Stimulated activated CD4-positive, alpha-beta T cell treated with anti-CD3 and anti-CD28 coated beads, TNF-alpha, amount 100 ng/mL, for 4 hours (primary cell): ENCODE measurements at places on chromosomes 16 and 17.

- no peak for DNase-seq
Measured at GRCh38 chr16:81673432-81673831, 105.7 kb upstream of the PLCG2 start.

- DNase-seq = no peak
Measured at GRCh38 chr17:1551741-1552140, 10.9 kb downstream of the PITPNA start.

GRCh38 chr16:8937803-8938202, 25.9 kb downstream of the USP7 start:
- DNase-seq = no peak

GRCh38 chr17:68248199-68248825, 469 bp downstream of the AMZ2 start:
- DNase-seq = no peak

DNA sequence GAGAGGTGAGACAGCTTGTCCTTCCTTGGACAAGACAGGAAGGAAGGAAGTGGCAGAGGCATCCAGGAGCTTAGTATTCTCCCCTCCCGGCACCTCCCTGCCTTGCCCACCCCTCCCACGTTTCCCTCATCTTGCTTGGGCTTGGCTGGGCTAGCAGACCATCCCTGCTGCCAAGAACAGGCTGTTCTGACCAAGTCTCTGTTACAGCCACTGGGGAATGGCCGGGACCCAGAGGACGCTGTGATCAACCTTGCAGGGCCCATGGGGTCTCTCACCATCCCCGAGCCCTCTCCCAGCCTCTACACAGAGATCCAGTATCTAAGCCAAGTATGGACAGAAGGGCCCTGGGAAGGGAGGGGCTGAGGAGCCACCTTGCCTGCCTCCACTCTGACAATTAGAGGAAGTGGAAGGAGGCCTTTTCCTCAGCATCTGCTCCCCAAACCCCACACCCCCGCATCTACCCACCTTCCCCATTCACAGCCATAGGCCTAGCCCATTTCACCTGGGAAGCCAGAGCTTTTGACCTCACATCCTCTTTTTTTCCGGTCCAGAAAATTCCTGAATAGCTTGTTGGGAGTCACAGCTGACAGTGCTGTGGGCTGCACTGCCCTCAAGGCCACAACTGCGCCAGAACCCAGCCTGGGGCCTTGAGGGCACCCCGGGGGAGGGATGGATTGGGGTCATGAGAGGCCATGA, 14.1 kb downstream of the CD300LG start:
- no peak for DNase-seq

GRCh38 chr16:29820271-29820701, at the start of gene MVP:
TSS of gene MVP (plus strand) at chr16:29820462. CDS start at chr16:29830550, 10,088 bp downstream.
- no peak for DNase-seq

DNA sequence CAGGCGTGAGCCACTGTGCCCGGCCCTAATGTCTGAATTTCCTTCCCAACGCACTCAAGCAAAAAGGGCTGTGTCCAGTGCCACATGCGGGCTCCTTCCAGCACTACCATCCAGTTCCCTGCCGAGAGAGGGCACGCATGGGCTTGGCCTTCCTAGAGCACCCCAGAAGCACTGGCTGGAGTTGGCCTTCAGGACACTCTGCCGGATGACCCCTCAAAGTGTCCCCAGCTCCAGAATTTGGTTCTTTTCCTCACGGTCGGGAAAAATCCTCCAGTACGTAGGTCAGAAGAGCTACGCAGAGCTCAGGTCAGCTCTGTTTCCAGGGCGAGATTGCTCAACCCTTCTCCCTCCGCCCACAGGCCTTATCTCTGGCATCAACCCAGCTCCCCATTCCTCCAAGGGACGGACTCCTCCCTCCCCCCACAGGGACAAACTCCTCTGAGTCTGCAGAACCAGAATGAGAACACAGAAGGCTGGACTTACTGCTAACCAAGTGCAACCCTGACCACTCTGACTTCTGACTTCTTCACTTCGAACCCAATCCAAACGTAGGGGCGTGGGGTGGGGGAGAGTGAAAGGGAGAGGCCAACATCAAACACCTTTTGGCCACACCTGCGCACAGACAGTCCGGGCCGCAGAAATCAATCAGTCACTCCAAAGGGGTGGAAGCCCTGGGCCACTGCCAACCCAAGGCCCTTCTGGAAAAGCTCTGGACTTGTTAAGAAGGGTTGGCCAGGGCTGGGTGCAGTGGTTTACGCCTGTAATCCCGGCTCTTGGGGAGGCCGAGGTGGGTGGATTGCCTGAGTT, 3.6 kb downstream of the CDC42EP4 start:
- no peak for DNase-seq

- no peak for DNase-seq
Measured at GRCh38 chr17:4136373-4136772, 6.5 kb downstream of the ZZEF1 start.

- peak; percentile 14 for DNase-seq
Measured at GRCh38 chr16:56513972-56514371, 5.9 kb downstream of the BBS2 start.

DNA sequence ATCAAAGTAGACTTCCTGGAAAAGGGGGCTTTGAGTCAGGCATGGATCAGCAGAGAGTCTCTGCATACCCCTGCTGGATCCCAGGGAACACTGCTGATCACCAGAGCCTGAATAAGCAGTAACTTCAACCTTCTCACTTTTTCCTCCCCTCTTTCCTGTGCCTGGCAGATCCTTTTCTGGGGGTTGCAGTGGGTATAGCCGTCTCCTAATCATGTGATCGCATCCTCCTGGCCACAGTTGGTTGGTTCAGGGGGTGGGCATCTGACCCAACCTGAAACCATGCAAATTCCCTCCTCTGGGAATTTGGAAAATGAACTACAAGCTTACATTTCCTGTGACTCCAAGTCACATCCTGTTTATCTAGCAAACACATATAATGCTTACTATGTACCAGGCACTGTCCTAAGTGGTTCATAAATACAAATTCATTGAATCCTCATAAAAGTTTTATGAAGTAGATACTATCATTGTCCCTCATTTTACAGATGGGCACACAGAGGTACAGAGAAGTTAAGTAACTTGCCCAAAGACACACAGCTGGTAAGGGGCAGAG, 120.3 kb downstream of the AXIN2 start:
- DNase-seq = no peak

GRCh38 chr16:27598220-27598619, 48.3 kb downstream of the KATNIP start:
- no peak for DNase-seq
